Motor neuron (in vitro differentiated cells): ENCODE measurements at places on chromosomes 5 and 9. TPM values are rescaled to one million over a fixed set of nuclear protein-coding genes. Genes with fewer than 3 reads are reported as not detected.

DNA sequence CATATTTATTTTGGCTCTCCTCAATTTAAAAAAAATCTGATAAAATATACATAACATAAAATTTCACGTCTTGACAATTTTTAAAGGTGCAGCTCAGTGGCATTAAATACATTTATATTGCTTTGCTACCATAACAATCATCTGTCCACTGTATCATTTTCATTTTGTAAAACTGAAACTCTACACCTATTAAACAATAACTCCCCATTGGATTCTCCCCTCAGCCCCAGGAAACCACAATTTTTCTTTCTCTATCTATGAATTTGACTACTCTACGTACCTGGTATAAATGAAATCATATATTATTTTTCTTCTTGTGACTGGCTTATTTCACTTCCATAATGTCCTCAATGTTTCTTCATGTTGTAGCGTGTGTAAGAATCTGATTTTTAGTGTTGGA lies 563.5 kb downstream of the PRR16 start:
- ATAC-seq = no peak

DNA sequence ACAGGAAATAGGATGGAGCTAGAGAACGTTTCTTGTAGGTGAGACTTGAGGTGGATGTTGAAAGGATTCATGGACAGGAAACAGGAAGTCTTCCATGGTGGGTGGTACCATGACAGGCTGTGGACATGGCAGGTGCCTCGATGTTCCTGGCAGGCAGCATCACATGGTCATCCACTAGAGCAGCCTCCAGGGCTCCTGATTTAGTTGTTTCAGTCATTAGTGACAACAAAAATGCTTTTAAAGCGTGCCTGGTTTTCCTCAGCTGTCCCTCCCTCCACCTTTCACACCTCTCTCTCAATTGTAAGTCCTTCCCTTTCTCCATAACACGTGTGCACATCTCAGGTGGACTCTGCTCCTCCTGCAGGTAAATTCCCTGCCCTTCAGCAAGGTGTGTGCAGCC lies 25.2 kb upstream of the ASPN start:
- no peak for ATAC-seq

DNA sequence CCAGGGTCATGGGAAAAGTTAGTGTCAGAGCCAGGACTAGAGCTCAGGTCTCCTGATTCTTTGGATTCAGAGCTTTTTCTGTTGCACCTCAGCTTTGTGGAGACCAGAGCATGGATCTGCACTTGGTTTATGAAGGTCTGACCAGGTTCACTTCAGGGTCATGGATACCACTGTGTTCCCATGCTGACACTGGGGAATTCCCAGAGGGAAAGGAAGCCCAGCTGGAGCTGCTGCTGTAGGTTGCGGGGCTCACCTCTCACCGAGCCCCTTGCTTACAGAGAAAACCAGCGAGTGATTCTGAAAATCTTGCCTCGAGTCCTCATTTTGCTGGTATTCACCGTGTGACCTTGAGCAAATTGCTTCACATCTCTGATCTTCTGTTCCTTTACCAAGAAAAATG lies 83.0 kb downstream of the RGS3 start:
- ATAC-seq = no peak

The PTTG1 gene
- 201 and 205 TPM in 2 replicates for total RNA-seq

DNA sequence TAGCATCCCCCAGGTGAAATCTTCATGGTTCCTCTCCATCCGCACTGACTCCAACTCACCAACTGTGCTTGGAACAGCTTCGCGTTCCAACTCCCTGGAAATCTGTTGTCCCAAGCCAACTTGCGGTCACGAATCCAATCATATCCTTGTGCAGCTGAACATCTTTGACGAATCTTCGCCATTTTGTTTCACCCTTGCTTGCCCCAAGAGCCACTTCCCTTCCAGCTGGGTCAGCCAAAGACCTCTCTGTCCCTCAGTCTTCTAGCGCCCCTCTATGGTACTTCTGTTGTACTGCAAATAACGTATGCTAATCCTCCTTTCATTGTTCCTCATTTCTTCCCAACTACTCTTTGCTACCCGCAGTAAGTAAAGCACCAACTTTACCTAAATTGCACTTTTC lies 61.0 kb upstream of the TARS1 start:
- ATAC-seq = peak; percentile 52

The PALM2AKAP2 gene
- total RNA-seq = 20.2 and 23.3 TPM in 2 replicates

DNA sequence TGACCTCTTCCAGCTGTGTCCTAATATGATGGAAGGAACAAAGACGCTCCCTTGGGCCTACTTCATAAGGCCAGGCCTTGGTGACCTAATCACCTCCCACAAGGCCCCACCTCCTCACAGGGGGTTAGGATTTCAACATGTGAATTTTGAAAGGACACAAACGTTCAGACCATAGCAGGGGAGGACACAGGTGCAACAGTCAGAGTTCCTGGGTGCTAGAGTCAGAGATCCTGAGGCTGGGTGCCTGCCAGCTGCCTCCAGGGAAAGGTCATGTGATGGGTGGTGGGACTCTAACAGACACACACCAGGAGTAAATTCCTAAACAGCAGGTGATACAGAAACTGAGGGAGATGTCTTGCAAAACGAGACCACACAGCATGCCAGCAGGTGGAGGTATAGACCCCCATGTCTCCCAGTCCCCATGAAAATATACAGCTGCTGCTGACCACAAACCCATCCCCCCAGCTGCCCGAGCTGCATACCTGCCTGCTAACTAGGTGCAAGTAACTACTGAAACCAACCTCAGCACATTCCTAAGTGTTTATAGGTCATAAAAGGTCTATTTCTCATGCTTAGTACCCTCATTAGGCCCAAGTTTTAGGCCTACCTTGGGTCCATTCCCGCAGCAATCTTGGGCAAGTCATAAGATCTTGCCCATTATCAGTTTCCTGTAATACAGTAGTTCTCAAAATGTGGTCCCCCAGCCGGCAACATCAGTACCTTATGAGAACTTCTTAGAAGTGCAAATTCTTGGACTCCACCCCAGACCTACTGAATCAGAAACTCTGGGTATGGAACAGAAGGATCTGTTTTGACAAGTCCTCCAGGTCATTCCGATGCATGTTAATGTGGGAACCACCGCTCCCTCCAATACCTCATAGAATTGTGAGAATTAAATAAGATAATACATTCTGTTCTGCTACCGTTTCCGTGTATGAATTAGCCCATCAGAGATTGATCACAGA lies 245.3 kb downstream of the ENC1 start:
- no peak for ATAC-seq

GRCh38 chr5:150576449-150576949 lies 64.0 kb upstream of the SYNPO start:
- ATAC-seq = no peak

The ADAMTS6 gene
- total RNA-seq = 0.41 and 0.80 TPM in 2 replicates

GRCh38 chr9:28866951-28867350 lies 1293.7 kb upstream of the C9orf72 start:
- no peak for ATAC-seq

DNA sequence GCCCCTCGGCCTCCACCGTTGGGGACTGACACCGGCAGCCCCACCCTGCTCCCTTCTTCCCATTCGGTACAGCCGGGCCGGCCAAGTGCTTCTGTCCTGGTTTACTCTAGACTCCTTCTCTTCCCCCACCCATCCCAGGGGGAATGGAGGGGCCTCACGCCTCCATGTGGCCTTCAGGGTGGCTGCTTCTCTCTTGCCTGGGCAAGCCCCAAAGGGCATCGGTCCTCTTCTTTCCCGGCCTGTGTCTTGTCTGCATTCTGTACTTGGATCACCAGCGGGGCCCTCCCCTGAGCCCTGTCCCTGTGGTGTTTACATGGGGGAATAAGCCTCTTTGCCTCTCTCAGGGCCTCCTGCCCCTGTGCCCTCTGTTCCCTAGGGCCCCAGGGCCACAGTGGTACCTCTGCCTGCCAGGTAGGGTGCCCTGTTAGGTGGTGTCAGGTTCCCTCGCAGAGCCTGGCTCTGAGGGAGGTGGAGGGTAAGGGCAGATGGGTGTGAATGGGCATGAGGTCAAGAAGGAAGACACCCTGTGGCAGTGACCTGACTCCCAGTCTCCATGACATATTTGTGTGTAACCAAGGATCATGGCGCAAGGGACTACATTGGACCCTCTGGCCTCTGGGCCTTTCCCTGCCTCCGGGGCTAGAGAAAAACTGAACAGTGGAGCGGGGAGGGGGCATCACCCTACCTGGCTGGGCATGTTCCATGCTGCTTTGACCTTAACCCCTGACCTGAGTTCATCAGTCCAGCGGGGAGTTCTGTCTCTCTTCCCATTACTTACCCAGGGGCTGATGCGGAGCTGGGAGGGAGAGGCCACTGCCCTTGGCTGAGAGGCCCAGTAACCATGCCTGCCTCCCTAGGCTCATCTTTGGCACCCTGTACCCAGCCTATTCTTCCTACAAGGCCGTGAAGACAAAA lies 1.6 kb downstream of the REEP2 start:
- no peak for ATAC-seq

DNA sequence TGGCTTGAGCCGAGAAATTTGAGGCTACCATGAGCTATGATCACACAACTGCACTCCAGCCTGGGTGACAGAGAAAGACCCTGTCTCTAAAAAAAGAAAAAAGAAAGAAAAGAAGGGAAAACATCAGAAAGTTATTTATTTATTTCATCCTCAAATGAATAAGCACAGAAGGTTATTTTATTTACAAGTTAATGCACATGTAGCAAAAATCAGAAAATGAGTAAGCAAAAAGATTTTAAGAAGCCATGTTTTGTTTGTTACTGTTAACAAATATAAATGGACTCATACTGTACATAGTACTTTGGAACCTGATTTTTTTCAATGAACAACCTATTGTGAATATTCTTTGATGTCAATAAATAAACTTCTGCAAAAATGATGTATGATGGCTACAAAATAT lies 47.2 kb downstream of the NRG2 start:
- no peak for ATAC-seq

GRCh38 chr9:4654084-4654483 lies 8.0 kb upstream of the PLPP6 start:
- no peak for ATAC-seq

DNA sequence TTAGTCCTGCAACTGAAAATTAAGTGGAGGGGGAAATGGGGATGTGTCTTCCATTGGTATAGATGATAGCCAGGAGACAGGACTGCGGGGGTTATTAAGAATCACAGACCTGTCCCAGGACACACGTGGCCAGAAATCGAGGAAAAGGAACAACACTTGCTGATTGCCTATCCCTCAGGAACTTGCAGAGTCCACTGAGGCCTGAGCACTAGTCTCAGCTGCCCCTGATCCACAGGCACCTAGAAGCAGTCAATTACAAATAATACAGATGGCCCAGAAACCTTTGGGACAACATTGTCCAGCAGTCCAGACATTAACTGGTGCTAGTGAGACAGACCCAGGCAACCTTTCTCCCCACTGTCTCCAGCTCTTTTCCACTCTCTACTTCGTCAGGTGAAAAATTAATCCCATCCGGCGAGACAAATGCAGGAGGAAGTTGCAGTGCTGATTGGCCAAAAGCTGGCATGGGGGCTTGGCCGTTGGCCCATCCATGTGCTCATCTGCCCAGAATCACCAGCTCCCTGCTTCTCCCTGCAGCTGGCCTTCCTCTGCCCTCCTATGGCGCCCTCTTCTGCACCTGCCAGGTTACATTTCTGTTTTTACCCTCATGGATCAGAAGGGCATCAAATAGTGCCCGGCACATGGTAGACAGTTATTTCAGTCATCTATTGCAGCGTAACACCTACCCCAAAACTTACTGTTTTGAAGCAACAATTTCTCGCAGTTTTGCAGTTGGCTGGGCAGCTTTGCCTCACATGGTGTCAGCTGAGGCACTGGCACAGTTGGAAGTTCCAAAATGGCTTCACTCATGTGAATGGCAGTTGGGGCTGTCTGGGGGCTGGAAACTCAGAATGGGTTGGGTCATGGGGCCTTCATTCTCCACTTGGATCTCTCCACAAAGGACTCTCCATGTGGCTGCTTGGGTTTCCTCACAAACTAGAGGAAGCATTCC lies 3.6 kb upstream of the B4GALT1 start:
- no peak for ATAC-seq

DNA sequence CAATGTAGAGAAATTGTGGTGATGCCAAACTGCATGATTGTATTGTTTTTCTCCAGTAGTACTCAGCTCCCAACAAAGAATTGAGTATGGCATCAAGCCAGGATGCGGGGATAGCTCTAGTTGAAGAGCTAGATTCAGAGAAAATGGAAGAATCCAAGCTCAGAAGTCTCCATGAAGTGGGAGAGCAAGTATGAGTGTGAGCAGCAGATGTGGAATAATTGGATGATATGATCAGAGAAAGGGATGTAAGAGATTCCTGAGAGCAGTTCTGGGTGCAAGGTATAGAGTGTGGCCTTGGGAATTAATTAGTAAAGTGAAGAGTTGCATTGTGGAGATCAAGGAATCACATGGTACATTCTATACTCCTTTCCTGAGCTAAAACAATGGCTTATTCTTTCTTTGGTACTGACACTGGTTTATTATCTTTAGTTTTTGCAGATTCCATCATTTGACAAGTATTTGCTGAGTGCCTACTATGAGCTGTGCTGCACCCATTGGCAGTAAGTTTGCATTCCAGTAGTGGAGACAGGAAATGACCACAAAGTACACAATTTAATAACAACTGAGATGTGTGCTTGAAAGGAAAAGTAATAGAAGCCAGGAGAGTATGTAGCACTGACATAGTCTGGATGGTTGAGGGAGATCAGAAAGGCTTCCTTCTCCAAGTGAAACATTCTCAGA lies 177.1 kb downstream of the CPLANE1 start:
- no peak for ATAC-seq

The RNF180 gene
- 10.7 and 10.8 TPM in 2 replicates for total RNA-seq

DNA sequence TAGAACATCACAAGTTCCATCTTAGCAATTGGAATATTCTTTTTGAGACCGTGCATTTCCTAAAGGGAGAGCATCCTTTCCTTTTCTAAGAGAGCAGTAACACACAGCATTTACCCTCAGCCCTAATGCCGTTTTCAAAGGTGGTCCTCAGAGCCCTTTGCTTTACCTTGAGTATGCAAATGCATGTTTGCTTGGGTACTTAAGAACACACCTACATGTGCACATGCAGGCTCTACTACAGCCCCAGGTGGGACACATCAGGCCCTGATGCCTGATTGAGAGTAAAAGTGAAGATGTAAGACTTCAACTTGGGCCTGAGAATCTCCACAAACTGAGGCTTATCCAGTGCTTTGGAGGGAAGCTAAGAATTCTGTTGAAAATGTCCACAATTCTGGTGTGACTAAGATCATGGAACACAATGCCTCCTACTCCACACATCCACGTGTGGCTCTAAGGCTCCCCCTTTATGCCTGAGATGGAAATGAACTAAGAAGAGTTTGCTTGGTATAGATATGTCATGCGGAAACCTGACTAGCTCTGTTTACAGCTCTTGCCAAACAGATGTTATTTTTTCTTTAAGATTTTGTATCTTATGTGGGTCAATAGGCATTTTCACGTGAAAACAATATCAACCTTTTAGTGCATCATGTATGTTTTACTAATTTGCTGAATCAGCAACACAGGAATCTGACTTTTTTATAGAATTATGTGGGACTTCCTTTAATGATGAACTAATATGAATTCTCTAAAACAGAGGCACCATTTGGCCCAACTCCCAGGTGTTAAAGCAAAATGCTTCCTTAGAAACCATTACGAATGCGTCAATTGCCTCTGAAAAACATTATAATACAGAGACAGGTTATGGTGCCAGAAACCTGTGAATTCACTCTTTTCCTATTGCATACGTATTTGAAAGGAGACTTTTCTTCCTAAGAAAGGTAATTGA lies 48.9 kb upstream of the SLC2A8 start:
- ATAC-seq = peak; percentile 44

- ATAC-seq = no peak
Observed at GRCh38 chr5:142192286-142193113, 83.9 kb downstream of the NDFIP1 start.

- ATAC-seq = peak; percentile 88
Observed at GRCh38 chr5:56735849-56736641, 79.3 kb upstream of the MAP3K1 start.
